Chondrocyte (in vitro differentiated cells): ENCODE measurements at places on chromosomes 16 and 17. TPM values are rescaled to one million over a fixed set of nuclear protein-coding genes. Genes with fewer than 3 reads are reported as not detected.

ATP2A3 gene
- total RNA-seq, result 0.53 to 1.7 TPM (median 1.5 TPM) in 3 replicates

SNAI3 gene
- total RNA-seq, result not detected in 3 replicates

DNASE1 gene
- 10.3 to 17.8 TPM (median 12.2 TPM) in 3 replicates for total RNA-seq

TMEM220 gene
- 4.4 to 7.9 TPM (median 7.6 TPM) in 3 replicates for total RNA-seq

CA4 gene
- not detected in 3 replicates for total RNA-seq
